ENCODE measurements at places on chromosomes 2 and 18.

DNA sequence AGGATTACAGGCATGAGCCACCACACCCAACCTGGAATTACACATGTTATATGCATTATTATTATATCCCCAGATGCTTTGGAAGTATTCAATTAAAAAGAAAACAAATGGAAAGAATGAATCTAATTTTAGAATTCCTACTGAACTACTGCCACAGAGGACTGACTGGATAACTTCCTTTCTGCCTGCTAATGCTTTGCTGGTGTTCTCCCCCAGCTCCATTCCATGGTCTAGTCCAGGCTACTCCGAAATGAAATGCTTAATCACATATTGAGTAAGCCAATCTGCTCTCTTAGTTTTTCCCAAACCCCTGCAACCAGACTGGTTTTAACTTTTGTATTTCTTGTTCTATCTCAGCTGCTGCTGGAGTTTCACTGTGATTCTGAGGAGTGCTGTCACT is 519.1 kb downstream of the SOX11 start:
- DNase-seq = no peak

DNA sequence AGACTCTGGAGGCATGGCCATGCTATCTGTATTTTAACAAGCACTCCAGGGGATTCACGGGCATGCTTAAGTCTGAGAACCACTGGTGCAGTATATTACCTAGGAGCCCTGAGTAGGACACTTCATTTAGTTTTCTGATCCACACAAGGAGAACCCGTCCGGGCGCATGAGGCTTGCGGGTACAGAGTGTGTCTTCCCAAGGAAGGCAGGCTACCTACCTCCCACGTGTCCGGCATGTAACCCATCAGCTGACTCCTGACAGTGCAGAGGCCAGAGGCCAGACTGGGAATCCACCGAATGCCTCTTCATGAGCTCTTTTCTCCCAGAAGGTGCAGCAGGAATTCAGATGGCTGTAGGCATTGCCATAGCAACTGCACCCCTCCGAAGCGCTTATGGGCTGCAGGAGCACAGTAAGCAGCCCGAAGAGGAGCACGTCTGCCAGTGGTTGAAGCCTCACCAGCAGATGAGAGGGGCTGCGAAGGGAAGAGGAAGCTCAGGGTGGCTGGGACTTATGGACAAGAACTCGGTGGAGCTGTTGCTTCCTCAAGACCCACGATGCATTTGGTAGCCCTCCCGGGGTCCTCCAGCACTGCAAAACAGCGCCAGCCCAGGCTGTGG is 33.8 kb upstream of the DNMT3A start:
- no peak for DNase-seq

DNA sequence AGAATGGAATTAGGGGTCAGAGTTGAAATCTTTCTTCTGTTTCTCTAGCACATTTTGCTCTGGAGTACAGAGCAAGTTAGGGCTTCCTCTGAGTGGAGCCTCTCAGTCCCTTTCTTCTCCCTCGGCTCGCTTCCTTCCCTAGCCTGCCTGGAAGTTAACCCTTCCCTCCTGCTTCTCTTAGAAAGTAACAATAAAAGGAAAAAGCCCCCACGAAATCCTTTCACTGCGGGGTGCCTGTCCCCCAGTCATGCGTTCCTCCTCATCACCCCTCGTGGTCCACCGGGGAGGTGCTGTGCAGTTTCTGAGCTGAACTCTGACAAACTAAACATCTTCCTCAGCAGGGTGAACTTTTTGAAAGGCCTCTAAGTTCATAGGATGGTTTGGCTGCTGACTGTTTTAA is 2.0 kb downstream of the IGFBP2 start:
- no peak for DNase-seq

GRCh38 chr2:147548451-147548850 is 296.4 kb upstream of the ACVR2A start:
- DNase-seq = no peak

- no peak for DNase-seq
These were observed 251.5 kb downstream of the TXNL1 start for GRCh38 chr18:56386856-56387255.

- no peak for DNase-seq
These were observed 92.2 kb upstream of the TGFA start for GRCh38 chr2:70645733-70646419.

GRCh38 chr18:25109484-25109883 is 242.5 kb downstream of the ZNF521 start:
- DNase-seq = no peak

DNA sequence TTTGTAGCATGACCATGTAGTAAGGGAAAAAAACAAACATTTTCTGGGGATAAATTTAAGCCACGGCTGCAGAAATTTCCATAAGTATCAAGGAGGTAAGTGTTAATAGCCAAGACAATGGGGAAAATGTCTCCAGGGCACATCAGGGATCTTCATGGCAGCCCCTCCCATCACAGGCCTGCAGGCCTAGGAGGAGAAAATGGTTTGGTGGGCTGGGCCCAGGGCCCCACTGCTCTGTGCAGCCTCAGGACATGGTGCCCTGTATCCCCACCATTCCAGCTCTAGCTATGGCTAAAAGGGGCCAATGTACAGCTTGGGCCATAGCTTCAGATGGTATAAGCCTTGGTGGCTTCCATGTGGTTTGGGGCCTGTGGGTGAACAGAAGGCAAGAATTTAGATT is 271.8 kb downstream of the PID1 start:
- no peak for DNase-seq

DNA sequence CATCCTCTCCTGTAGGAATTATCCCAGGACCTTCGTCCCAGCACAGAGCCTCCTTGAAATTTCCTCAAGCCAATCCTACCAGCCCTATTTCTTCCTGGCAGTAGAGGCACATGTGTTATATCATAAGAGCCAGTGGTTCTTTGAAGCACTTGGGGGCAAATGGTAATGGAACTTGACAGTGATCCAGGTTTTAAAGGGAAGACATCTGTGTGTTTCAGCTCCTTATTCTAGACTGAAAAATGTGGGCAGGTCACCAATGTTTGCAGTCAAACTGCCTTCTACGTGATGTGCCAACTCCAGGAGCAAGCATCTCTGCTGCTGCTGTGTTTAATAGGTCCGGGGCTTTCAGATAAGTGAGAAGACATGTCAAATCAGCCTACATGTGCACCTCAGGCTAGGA is 157.1 kb downstream of the GALNT14 start:
- no peak for DNase-seq

GRCh38 chr2:38030635-38031355 is 45.2 kb downstream of the CYP1B1 start:
- DNase-seq = no peak

DNA sequence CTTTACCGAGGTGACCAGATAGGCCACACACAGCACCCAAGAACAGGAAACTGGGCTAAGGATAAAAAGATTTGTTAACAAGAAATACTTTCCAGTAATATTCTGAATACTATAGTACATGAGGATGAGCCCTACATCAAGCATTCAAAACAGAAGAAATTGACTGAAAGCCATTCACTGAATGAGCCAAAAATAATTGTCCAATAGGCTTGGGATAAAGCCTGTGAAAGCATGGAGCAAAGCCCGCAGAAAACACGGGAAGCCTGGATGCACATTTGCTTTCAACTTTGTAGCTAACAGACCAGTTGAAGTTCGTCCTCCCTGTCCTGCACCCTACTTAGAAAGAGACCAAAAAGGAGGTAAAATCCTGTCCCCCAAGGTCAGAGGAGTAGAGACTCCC is 56.3 kb downstream of the DIPK1C start:
- no peak for DNase-seq

GRCh38 chr2:47528874-47529273 is 125.9 kb downstream of the MSH2 start:
- DNase-seq = no peak

GRCh38 chr2:56918790-56919189 is 735.0 kb downstream of the CCDC85A start:
- no peak for DNase-seq

GRCh38 chr2:172066394-172066886 is 18.9 kb upstream of the DLX1 start:
- DNase-seq = no peak

- no peak for DNase-seq
These were observed 82.4 kb downstream of the RBMS1 start for GRCh38 chr2:160411167-160411566.

DNA sequence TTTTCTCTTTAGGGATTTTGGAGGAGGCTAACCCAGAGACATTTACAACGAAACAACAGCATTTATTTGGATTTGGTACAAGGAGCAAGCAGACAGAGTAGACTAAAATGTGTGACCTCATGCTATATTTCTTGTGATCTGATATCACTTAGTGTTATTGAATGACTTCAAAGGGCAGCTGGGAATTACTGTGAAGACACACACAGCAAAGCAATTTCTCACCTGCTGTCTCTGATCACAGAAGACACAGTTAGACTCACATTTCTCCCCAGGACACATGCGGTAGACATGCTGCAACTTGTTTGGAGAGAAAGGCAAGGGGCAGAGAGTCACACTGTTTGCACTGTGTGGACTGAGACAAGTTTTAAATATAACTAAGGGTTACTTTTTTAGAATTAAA is 67.5 kb downstream of the LTBP1 start:
- no peak for DNase-seq

- DNase-seq = no peak
These were observed 76.3 kb upstream of the RBBP8 start for GRCh38 chr18:22856870-22857269.

DNA sequence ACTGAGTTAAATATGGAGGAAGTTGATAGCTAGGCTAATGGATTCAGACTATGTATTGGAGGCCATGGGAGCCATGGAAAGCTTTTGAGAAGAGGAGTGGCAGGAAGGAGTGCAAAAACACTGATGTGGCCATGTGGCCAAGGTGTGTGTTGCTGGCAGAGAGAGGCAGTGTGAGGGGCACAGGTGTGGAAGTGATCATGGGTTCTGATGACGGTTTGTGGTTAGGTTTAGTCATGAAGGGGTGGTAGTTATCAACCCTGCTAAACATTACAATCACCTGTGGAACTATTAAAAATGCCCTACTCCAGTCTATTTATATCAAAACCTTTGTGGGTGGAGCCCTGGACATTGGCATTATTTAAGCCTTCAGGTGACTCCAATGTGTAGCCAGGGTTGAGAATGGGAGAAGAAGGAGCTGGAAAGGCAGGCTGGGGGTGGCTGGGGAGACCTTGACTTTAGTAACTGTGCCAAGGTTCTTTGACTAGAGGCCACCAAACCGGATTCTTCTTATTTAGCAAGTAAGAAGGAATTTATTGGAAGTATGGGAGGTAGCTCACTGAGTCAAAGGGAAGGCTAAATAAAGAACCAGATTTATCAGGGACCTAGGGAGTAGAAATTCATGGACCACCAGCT is 13.5 kb downstream of the GPR39 start:
- DNase-seq = no peak

GRCh38 chr18:79394534-79395307 is 1.0 kb upstream of the NFATC1 start:
- DNase-seq = peak; percentile 55

DNA sequence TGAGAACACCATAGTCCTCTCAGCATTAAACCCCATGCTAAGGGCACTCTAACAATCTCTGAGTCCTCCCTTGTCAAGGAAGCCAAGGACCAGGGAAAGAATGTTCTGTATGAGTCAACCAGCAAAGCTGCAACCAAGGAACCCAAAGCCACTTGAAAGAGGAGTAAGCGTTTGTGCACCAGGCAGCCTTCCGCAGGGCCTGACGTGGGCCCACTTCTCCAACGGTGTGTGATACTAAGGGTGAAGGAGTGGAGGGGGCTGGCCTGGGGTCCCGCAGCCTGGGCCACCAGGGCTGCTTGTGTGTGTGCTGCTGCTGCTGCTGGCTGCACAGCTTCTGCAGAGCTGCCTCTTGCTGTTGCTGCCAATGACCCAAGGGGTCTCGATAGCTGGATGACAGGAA is 30.1 kb upstream of the GALNT14 start:
- DNase-seq = no peak

DNA sequence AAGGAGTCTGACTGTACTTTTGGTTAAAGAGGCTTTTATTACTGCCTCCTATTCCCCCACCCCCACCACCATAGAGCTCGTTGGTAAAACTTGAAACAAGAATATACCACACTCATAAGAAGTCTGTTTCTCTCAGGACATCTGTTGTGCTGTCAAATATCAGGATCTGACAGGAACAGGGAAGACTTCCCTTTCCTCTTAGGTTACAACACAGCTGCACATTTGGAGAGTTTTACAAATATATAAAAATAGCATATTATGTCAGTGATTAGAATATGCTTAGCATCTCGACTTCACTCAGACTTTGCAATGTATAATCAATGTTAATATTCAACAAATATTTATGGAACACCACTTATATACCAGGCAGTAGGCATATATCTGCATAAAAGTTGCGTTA is 439.6 kb upstream of the REG3G start:
- DNase-seq = no peak

GRCh38 chr2:217851191-217852020 is 151.4 kb downstream of the TNS1 start:
- no peak for DNase-seq

- no peak for DNase-seq
These were observed 687.2 kb downstream of the RNF144A start for GRCh38 chr2:7604456-7604855.

- DNase-seq = no peak
These were observed 243.2 kb upstream of the RAB12 start for GRCh38 chr18:8366070-8366469.

DNA sequence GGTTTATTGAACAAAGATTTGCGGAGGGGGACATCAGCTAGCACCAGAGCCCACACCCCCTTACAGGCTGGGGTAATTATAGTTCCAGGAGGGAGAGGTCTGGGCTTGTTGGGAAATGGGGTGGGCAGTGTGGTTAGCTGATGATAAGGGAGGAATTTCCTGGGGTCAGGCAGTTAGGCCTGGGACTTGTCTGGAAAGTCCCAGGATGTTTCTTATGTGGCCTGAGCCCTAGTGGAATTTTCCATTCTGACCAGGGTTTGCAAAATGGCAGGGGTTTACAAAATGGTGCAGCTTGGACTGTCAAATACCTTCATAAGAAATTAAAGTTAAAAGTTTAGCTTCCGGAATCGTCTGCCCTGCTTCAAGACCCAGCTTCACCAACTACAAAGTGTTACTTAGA is 199.1 kb downstream of the FBXO15 start:
- no peak for DNase-seq

DNA sequence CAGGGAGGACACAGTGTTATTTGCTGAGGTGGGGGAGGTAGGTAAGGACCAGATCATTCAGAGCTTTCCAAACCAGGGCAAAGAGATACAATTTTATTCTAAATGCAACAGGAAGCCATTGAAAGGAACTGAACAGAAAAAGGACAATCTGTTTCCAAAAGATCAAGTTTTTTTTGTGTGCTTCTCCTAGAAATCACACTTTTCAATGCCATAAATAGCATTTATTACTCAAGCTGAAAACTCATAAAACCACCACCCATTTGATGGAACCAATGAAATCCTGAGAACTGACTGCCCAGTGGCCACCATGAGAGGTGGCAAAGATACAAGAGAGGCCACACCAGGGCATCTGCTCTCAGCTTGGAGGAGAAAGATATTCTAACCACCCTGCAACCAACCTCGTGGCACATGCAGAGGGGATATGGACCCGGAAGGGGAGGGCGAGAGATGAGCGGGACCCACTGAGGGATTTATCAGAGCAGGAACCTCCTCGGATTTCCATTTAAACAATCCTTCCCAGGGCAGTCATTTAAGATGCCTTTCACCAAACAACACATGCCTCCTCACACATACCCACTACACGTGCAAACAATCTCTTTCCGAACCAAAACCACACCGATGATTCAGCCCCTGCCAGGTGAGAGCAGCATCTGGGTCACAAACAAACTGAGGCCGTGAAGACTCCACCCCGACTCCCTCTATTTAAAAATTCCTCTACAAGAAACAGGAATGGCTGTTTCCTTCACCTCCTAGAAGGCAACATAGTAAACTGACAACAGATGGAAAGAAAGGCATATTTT is 8.8 kb downstream of the CYB5A start:
- DNase-seq = no peak

GRCh38 chr18:36378205-36378604 is 80.7 kb downstream of the FHOD3 start:
- DNase-seq = no peak
